HFFc6 (cell line): ENCODE measurements at places on chromosomes 7 and 10. TPM values are rescaled to one million over a fixed set of nuclear protein-coding genes. Genes with fewer than 3 reads are reported as not detected.

The LIPN gene
- total RNA-seq = not detected in 2 replicates

The SPDYE2B gene
- total RNA-seq = not detected in 3 replicates

The TMEM270 gene
- not detected in 2 replicates for total RNA-seq

DNA sequence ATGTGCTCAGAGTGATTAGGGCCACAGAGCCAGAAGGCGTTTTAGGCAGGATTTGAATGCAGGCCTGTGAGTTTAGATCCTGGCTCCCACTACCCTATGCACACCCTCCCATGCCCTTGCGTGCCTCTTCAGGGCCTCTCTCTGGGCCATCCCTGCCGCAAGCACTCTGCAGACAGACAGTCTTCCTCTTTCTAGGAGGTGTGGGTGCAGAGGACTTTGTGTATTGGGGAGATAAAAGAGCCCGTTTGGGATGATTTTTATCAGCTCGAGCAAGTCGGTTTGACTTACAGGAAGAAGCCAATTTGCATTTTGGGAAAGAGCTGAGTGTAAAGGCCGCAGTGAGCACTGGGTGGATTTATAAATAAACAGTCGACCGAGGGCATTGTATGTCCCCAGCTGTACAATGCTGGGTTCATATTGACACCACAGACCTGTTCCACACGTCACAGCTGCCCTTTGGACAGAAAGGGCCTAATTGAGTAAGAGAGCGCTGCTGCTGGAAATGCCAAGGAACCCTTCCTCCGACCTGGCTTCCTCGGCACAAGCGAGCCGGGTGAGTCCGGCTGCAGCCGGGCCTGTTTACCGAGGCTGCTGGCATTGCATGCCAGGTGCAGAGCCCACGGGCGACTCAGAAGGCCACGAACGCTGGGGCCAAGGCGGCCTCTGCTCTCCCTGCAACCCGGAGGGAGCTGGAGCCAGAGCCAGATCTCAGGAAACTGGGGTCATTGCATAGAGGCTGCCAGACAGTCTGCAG, 25.1 kb downstream of the ZMIZ1 start:
- no peak overlapping the region for H3K4me3 ChIP-seq
- H3K4me1 ChIP-seq = peaks cover 90% of the 10 kb centered on the region
- H3K27me3 ChIP-seq = peaks cover 6% of the 10 kb centered on the region; the same call in 1 of the 2 replicates

DNA sequence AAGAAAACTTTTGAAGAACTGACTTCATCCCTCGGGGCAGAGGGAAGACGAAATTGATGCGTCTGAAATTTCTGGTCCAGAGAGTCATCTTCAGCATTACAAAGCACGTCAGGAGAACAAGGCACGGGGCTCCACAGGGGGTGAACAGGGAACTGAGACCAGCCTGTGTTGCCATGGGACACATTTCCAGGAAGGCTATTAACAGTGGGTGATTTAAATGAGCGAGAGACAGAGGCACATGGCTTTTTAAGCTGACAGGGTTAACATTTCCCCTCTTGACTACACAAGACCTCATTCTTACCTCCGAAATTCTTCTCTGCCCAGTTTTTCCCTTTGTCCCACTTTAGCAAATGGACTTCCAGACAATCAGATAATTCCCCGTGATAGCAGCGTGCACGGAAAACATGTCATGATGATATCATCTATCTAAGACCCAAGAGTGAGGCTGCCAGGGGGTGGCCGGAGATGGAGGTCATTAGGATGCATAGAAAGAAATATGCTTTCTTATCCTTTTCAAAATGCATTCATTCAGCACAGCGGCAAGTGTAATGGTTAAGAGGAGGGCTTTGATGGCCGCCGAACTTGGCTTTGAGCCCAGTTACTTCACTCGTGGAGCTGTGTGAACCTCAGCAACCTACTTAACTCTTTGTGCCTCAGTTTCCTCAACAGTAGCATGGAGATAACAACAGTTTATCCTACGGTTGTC, 248.0 kb downstream of the PRPF18 start:
- peak; percentile 14 for DNase-seq
- peak overlapping the region; percentile 70 for H3K27ac ChIP-seq
- H3K36me3 ChIP-seq = peaks cover 44% of the 10 kb centered on the region
- H3K4me1 ChIP-seq = peaks cover 69% of the 10 kb centered on the region
- H3K4me3 ChIP-seq = peak overlapping the region; percentile 43; the same call in 1 of the 2 replicates

- no peaks in the 10 kb centered on the region for H3K36me3 ChIP-seq
- H3K27ac ChIP-seq = no peak overlapping the region
- H3K4me3 ChIP-seq = no peak overlapping the region
- no peak for DNase-seq
Observed at GRCh38 chr7:22386206-22386858, 29.4 kb upstream of the RAPGEF5 start.

DNA sequence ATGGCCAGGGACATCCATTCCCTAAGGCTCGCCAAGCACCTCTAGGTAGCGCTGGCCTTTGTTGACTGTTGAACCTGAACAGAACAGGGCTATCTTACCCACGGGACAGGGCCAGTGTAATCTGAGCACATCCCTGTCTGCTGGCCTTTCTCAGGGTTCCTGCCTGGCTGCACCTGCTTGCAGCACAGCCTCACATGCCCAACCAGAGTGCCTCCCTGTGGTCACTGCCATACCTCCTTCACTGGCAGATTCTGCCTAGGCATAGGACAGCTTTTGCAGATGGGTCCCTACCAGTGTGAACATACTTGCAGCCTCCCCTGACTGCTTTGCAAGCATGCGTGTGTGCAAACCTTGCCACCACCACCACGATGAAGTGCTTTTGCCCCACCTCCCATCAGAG, 15.8 kb upstream of the LIPN start:
- no peaks in the 10 kb centered on the region for H3K36me3 ChIP-seq
- H3K4me3 ChIP-seq = no peak overlapping the region
- H3K4me1 ChIP-seq = no peaks in the 10 kb centered on the region
- no peak for DNase-seq
- H3K27ac ChIP-seq = no peak overlapping the region
- H3K27me3 ChIP-seq = peaks cover 29% of the 10 kb centered on the region

DNA sequence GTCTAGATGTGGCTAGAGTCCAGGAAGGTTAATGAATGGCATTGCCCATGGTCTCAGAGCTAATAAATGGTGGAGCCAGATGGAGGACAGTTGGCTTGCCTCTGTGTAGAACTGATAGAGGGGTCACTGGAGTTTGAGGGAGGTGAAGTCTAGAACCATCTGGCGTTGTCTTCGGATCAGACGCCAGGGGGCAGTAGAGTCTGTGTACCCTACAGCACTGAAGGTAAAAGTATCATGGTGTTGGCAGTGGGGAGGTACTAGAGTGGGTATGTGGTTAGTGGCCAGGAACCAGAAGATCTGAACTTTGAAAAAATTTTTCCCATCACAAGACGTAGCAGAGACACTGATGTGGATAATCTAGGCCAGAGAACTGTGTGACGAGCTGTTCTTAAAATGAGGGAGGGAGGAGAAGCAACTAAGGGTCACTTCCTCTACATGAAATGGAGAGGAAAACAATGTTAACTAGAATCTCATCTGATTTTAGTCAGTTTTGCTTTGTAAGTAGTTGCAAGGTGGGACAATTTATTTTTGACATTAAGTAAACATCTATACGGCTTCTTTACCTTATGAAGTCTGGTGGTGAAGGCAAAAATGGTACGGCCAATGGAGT, 227.9 kb upstream of the PRSS58 start:
- H3K36me3 ChIP-seq = no peaks in the 10 kb centered on the region
- peaks cover 21% of the 10 kb centered on the region for H3K4me1 ChIP-seq
- H3K27me3 ChIP-seq = peaks cover 23% of the 10 kb centered on the region
- H3K27ac ChIP-seq = no peak overlapping the region
- H3K4me3 ChIP-seq = no peak overlapping the region
- no peak for DNase-seq

DNA sequence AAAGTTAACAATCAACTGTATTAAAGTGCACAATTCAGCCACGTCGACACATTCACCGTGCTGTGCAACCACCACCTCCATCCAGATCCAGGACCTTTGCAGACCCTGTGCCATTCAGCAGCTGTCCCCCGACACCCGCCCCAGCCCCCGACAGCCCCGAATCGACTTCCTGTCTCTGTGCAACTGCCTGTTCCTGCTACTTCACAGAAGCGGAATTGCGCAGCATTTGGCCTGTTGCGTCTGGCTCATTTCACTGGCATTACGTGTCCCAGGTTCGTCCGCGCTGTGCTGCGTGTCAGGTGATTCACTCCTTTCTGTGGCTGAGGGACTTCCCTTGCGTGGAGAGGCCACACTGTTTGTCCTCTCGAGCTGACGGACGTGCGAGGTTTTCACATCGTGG, 33.2 kb upstream of the DNAAF5 start:
- H3K4me1 ChIP-seq = no peaks in the 10 kb centered on the region
- H3K27ac ChIP-seq = no peak overlapping the region
- H3K27me3 ChIP-seq = peaks cover 1% of the 10 kb centered on the region
- no peak for DNase-seq
- H3K4me3 ChIP-seq = no peak overlapping the region
- peaks cover 24% of the 10 kb centered on the region for H3K36me3 ChIP-seq

GRCh38 chr10:36765782-36766414, 359.5 kb upstream of the ANKRD30A start:
- no peaks in the 10 kb centered on the region for H3K4me1 ChIP-seq
- H3K36me3 ChIP-seq = no peaks in the 10 kb centered on the region
- no peaks in the 10 kb centered on the region for H3K27me3 ChIP-seq

- H3K27me3 ChIP-seq = no peaks in the 10 kb centered on the region
- H3K4me3 ChIP-seq = no peak overlapping the region; the same call in 1 of the 2 replicates
- H3K4me1 ChIP-seq = peaks cover 44% of the 10 kb centered on the region
- DNase-seq = no peak
Observed at GRCh38 chr7:18421297-18422002, 74.1 kb upstream of the HDAC9 start.

DNA sequence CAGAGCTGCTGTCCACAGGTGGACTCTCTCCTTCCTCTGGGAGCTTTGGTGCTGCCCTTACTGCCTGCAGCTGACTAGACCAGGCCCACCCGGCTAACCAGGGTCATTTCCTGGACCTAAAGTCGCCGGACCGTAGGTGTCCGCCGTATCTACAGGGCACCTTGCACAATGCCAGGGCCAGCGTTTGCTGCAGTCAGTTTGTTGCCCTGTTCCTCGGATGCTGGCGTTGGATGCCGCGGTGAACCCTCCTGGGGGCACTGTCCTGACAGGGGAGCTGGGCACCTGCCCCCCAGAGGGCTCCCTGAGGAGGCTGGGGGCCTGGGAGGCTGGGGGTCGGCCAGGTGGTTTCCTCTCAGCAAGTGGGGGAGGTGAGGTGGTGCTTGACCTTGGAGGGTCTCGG, 96.6 kb downstream of the UNCX start:
- H3K36me3 ChIP-seq = no peaks in the 10 kb centered on the region
- H3K27me3 ChIP-seq = peaks cover 23% of the 10 kb centered on the region
- no peak for DNase-seq
- no peaks in the 10 kb centered on the region for H3K4me1 ChIP-seq
